CD4-positive, alpha-beta T cell treated with Interleukin-10 for 1 hour (primary cell): ENCODE measurements at places on chromosomes 3 and 15.

DNA sequence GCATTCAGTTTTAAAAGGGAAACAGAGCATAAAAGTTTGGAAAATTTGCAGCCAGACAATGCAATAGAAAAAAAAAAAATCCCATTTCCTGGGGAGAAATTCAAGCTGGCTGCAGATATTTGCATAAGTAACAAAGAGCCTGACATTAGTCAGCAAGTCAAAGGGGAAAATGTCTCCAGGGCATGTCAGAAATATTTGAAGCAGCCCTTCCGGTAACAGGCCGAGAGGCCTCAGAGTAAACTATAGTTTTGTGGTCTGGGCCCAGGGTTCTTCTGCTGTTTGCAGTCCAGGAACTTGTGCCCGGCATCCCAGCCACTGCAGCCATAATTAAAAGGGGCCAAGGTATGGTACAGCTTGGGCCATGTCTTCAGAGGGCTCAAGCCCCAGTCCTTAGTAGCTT lies 411.6 kb upstream of the BCHE start:
- no peak for DNase-seq

DNA sequence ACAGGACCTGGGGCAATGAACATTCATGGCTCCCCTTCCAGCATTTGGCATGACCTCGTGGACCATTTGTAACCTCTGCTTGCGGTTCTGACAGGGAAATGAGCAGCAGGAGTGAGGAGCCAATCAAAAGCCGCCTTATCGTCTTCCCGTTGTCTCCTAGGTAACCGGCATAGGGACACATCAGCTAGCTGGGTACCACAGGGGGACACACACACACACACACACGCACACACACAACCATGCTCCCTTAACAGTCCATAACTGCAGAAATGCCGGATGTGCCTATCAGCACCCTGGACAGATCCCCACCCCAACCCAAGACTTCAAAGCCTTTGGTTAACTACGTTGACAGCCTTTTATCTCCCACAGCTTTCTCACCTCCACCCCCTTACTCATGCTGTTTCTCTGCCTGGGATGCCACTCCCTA lies 53.4 kb upstream of the CCDC174 start:
- peak; percentile 29 for DNase-seq

GRCh38 chr15:39976291-39977274 lies 42.7 kb downstream of the EIF2AK4 start:
- no peak for DNase-seq

- no peak for DNase-seq
Measured at GRCh38 chr15:80852676-80853075, 73.5 kb downstream of the CEMIP start.

GRCh38 chr3:36792342-36792741 lies 28.0 kb upstream of the DCLK3 start:
- peak; percentile 30 for DNase-seq

DNA sequence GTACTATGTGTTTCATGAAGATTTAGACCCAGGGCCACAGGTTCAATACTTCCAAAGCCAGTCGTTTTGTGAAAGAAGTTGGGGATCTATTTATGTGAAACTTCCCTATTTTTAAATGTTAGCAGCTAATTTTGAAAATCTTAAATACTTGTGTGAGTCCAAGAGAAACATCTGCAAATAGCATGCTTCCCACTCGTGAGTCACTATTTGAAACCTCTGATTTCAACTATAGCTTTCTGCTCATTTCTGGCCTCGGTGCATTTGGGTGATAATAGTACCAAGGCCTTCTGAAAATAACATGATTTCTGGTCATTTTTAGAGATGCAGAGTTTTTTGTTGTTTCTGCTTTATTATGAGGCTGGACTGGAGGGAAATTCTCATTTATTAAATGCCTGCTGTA lies 110.0 kb downstream of the OPA1 start:
- DNase-seq, result no peak
